Esophagus squamous epithelium (tissue), 5 donors: ENCODE measurements at places on chromosomes 16 and 17. TPM values are rescaled to one million over a fixed set of nuclear protein-coding genes. Genes with fewer than 3 reads are reported as not detected.

DNA sequence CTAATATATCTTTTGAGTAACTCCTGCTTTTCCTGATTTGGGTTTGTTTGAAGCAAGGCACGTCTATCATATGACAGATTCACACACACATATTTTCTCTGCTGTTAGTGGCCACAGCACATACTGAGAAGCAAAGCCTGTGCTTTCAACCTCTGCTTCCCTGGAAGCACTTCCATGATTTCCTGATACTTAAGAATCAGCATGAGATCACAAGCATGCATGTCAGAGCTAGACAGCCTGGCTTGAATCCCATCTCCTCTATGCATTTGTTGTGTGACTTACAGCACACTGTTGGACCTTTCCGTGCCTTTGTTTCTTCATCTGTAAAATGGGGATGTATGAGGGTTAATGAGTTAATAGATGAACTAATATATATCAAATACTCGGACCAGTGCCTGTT is 151.1 kb upstream of the NOL11 start:
- no peak for DNase-seq
- H3K27me3 ChIP-seq = no peaks in the 10 kb centered on the region
- H3K36me3 ChIP-seq = no peaks in the 10 kb centered on the region

DNA sequence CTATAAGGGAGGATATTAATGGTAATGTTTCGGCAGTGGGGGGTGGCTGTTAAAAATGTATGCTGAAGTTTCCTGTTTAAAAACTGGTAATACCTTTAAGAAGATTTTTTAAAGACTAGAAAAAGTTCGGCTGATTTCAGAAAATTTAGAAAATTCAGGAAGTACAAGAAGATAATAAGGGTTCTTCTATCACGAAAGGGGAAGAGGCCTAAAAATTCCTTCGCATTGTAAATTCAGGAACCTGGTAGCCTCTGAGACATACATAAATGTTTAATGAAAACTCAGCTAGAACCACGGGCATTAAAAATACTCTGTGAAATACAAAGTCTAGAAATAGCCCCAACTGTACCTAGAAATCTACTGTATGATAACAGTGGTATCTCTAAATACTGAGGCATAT is 181.2 kb downstream of the PARN start:
- no peak for DNase-seq
- no peak overlapping the region for H3K27ac ChIP-seq
- H3K36me3 ChIP-seq = peaks cover 20% of the 10 kb centered on the region
- H3K4me1 ChIP-seq = no peaks in the 10 kb centered on the region
- no peaks in the 10 kb centered on the region for H3K27me3 ChIP-seq

The TEDC2 gene
- total RNA-seq = 3.5 TPM

The KRTAP9-4 gene
- not detected for total RNA-seq

DNA sequence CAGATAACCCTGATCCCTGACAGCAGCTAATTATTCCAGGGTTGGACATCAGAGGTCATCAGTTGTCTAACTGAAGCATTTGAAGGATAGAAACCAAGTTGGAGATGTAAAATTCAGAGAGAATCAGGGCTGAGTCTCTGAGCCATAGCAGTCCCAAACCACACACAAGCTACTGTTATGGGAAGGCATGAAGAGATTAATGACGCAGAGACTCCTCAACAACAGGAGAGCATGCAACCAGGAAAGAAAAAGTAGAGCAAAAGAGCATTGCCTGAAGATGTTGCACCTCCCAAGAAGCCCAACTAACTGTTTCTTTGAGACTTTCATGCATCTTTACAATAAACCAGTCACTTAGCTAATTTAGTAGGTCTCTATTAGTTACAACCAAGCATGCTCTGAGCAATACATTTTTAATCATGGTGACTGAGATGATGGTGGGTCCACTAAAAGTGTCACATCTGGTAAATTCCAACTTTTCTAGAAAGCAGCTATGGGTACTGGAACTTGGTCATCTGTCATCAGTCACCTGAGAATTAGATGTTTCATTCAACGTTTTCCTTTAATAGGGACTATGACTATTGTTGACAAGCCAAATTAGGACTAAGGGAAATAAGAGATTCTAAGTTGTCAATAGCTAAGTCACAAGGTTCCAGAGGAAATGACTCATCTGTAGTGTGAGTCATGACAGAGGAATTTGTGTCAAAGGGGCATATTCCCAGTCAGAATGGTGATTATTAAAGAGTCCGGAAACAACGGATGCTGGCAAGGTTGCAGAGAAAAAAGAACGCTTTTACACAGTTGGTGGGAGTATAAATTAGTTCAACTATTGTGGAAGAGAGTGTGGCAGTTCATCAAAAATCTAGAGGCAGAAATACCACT is 239.8 kb downstream of the CHD9NB start:
- no peak overlapping the region for H3K4me3 ChIP-seq
- H3K27me3 ChIP-seq = no peaks in the 10 kb centered on the region
- H3K27ac ChIP-seq = no peak overlapping the region
- no peaks in the 10 kb centered on the region for H3K36me3 ChIP-seq
- no peaks in the 10 kb centered on the region for H3K4me1 ChIP-seq

GRCh38 chr17:68197997-68198930 is 49.6 kb upstream of the AMZ2 start:
- DNase-seq = no peak
- H3K36me3 ChIP-seq = no peaks in the 10 kb centered on the region

- no peaks in the 10 kb centered on the region for H3K36me3 ChIP-seq
- no peaks in the 10 kb centered on the region for H3K27me3 ChIP-seq
- no peaks in the 10 kb centered on the region for H3K4me1 ChIP-seq
- no peak for DNase-seq
Observed at GRCh38 chr17:31522284-31522931, 130.9 kb downstream of the RAB11FIP4 start.

- peaks cover 5% of the 10 kb centered on the region for H3K4me1 ChIP-seq
- H3K36me3 ChIP-seq = peaks cover 44% of the 10 kb centered on the region
- no peak overlapping the region for H3K4me3 ChIP-seq
- H3K27me3 ChIP-seq = no peaks in the 10 kb centered on the region
- DNase-seq = no peak
Observed at GRCh38 chr17:16423226-16423872, 8.0 kb downstream of the TRPV2 start.

DNA sequence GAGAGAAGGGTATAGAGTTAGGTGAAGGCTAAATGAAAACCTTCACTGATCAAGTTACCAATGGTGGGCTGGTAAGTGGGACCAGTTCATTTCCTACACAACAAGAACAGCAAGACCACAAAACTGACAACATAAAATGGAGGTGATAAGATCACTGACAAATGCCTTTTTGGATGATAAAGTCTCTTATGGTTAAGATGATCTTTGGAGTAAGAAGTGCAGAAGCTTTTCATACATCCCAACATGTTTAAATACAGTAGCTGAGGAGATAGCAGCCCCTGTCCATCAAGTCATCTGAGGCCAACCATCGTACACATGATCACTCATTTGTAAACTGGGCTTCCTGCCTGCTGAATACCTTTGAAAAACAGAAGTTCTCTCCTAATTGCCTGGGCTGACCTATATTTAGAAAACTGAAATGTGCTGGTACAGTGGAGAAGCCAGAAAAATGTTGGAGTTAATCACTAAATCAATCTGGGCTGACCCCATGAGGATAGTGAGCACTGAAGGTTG is 259.0 kb upstream of the ZFHX3 start:
- H3K27me3 ChIP-seq = no peaks in the 10 kb centered on the region
- no peak for DNase-seq
- no peaks in the 10 kb centered on the region for H3K36me3 ChIP-seq
- H3K27ac ChIP-seq = no peak overlapping the region

DNA sequence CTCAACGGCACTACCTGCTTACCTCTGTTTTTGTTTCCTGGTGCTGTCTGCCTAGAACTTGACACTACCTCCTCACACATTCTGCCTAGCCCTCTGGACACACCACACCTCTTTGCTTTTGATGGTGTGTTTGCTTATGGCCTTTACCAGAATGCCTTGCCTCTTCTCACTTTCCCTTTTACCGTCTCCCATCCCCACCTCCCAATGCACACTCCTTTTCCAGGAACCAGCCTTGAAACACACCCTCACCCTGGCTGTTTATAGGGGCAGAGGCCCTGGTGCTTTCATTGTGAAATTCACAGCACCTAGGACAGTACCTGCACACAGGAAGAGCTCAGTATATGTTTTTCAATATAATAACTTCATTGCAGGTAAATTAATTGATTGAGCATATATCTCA is 56.2 kb downstream of the MAP2K6 start:
- DNase-seq = no peak
- peaks cover 33% of the 10 kb centered on the region for H3K4me1 ChIP-seq
- H3K36me3 ChIP-seq = no peaks in the 10 kb centered on the region

DNA sequence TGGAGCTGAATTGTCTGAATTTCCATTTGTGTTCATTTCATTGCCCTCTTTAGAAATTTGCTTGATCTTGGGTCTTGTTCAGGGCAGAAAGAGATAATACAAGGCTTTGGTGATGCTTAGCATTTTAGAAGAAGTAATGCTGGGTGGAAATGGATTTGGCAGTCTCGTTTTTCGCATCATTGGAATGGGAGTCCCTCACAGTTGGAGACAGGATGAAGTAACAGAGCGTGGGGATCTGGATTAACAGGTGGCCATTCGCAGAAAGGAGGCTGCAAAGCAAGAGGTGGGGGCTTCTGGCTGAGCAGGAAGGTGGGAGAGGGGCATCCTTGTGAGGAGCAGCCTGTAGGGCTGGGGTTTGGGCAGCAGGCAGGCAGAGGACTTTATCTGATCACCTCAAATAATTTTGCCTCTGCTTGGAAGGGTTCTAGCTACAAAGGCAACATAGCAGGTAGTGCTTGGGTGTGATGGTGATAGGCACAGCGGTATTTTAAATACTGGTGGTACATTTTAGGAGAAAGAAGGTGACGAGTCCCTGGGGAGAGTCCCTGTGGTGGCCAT is 17.0 kb downstream of the KSR1 start:
- no peak overlapping the region for H3K4me3 ChIP-seq
- H3K4me1 ChIP-seq = peaks cover 74% of the 10 kb centered on the region
- no peaks in the 10 kb centered on the region for H3K36me3 ChIP-seq
- no peaks in the 10 kb centered on the region for H3K27me3 ChIP-seq

The FOXJ1 gene
- not detected for total RNA-seq

DNA sequence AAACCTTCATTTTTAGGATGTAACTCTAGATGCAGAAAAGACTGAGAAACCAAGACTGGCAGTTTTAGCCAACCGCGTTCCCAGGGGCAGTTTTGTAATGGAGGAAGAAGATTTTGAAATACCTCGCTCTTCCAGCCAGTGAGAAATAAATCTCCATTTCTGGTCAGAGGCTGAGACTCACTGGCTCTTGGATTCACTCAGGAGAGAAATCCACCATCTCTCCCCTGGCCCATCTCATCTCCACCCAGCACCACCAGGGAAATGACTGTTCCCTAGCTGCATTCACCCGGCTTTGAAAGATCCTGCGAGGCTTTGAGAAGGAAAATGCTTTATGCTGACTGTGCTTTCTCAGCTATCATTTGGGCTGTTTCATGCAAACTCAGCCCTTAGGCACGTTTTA is 185.2 kb downstream of the SOX9 start:
- DNase-seq = no peak
- H3K36me3 ChIP-seq = no peaks in the 10 kb centered on the region
- H3K27ac ChIP-seq = no peak overlapping the region
- peaks cover 33% of the 10 kb centered on the region for H3K27me3 ChIP-seq
- H3K4me3 ChIP-seq = no peak overlapping the region

GRCh38 chr17:32266389-32267301 is 1.0 kb downstream of the RHBDL3 start:
- no peak for DNase-seq
- peak overlapping the region; percentile 66 for H3K4me3 ChIP-seq
- H3K27me3 ChIP-seq = peaks cover 90% of the 10 kb centered on the region
- H3K27ac ChIP-seq = no peak overlapping the region
- H3K4me1 ChIP-seq = peaks cover 14% of the 10 kb centered on the region
- no peaks in the 10 kb centered on the region for H3K36me3 ChIP-seq

GRCh38 chr16:19071811-19072777 is 4.7 kb downstream of the COQ7 start:
- H3K4me1 ChIP-seq = peaks cover 19% of the 10 kb centered on the region
- no peak overlapping the region for H3K27ac ChIP-seq
- DNase-seq = no peak
- H3K4me3 ChIP-seq = no peak overlapping the region
- H3K36me3 ChIP-seq = peaks cover 2% of the 10 kb centered on the region

DNA sequence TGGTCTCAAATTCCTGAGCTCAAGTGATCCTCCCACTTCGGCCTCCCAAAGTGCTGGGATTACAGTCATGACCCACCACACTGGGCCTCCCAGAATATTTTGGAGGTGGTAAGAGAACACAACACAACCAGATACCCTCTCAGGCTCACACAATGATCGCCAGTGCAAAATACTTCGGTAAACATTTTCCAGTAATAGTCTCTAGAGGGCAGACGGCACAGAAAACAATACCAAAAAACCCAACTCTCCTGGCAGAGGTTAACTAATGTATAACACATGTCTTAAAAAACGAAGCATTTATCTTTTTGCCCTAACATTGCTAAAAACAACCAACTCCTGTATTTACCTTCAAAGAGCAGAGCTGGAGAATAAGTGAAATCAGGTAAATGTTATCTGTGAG is 10.5 kb downstream of the NUFIP2 start:
- H3K27ac ChIP-seq = no peak overlapping the region
- H3K4me1 ChIP-seq = peaks cover 6% of the 10 kb centered on the region
- peaks cover 98% of the 10 kb centered on the region for H3K36me3 ChIP-seq
- no peak for DNase-seq
- H3K4me3 ChIP-seq = no peak overlapping the region
